ENCODE measurements at places on chromosomes 5 and 9.

DNA sequence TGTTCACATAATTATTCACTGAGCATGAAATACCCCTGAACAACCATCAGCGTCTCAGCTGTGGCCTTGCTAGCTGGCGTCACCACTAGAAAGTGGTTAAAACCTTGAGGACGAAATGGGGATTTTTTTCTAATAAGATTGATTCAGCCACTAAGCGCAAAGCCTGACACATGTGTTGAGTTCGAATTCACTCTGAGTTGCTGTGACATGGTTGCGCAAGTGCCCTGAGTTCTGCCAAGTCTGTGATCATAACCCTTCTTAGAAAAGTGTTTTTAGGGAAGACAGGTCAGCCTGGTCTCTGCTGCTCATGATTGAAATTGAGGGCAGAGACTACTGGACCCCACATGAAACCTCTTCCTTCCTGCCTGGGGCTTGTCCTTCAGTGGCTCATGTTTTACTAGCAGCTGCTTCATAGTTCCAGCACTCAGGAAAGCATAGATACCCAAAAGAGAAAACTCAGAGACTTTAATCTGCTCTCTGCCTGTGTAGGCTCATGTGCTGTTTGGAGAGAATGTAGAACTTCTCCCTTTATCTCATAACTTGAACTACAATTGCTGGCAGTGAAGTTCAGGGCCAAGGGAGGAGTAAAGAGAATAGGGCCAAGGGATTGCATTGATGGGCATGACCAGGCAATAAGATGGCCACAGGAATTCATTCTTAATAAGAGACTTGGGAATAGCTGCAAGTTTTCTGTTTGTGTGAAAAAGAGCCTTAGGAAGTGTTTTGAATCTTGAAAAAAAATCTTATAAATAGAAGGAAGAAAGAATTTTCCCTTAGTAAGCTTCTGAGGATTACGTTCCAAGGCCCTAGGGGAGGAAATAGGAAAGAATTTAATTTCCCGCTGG, 66.8 kb upstream of the CXCL14 start:
- DNase-seq: no peak

GRCh38 chr9:126550891-126551351, 62.8 kb upstream of the LMX1B start:
- no peak for DNase-seq

DNA sequence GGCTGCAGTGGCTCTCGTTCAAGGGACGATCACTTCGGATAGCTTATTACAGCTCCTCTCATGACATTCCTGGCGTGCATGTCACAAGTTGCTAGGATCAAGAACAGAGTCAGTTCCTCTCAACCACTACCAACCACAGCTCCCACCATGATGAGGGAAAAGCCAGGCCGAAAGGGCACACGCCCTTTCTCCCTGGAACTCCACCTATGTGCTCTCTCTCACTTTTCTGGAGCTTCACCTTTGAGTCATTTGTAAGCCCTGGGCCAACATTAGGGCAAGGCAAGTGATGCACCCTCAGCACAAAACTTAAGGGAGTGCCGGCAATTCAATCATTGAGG, 1.6 kb downstream of the SPACA9 start:
- no peak for DNase-seq

DNA sequence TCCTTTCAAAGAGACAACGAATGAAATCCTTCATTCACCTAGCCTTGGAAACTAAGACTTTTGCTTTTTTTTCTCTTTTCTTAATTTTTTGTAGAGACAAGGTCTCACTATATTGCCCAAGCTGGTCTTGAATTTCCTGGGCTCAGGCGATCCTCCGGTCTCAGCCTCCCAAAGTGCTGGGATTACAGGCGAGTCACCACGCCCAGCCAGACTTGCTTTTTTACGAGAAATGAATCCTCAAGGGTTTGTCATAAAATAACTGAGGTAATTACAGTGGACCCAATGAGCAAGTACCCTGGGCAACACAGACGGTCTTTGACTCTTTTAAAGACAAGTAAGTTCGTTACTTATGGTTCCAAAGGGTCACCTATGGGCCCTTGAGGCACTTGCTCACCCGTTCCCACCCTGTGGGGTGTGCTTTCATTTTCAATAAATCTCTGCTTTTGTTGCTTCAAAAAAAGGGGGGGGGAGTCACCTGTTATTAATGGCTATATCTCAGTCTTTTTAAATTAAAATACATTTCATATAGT, 70.4 kb downstream of the TRPM6 start:
- DNase-seq: no peak

DNA sequence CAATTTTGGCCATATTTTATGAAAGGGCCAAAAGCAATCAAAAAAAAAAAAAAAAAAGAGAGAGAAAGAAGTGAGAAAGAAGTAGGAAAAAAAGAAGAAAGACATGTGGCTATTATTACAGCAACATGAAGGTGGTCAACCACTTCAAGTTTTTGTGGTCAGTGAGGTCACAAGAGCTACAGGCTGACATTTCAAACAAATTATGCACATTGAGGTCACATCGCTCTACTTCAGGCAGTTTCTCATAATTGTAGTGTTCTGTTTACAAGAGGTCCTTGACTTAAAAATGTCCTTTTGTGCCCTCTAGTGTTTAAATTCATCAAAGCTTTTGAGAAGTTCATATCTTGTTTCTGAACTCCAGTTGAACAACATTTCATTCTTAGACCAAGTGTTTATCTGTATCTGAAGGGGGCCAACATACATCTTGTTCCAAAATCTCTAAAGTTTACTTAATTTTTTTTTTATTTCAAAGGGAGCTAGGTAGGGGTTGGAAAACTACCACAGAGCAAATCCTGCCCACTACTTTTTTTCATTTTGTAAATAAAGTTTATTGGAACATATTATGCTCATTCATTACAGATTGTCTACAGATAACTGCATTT, 513.1 kb downstream of the PDE4D start:
- peak; percentile 96 for DNase-seq

DNA sequence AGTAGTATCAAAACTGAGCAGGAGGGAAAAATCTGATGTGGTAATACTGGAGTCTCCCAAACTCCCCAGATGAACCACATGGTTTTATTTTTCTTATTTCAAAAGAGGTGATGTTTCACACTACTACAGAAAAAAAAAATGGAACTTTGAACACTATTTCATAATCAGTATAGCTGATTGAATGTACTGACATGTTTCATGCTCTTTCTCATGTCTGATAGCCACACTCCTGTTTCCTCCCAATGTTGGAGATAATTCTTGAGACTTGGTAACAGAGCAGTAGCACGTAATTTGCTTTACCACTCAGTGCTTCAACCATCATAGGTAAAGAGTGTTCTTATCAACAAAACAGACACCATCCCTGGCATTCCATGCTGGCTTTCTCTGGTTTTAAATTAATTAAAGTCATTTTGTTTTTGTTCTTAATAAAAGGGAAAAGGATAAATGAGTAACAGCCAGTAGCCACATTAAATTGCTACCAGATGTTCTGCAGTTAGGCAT, 85.2 kb downstream of the MUSK start:
- no peak for DNase-seq

GRCh38 chr5:132688536-132689339, 14.9 kb downstream of the IL4 start:
- no peak for DNase-seq

DNA sequence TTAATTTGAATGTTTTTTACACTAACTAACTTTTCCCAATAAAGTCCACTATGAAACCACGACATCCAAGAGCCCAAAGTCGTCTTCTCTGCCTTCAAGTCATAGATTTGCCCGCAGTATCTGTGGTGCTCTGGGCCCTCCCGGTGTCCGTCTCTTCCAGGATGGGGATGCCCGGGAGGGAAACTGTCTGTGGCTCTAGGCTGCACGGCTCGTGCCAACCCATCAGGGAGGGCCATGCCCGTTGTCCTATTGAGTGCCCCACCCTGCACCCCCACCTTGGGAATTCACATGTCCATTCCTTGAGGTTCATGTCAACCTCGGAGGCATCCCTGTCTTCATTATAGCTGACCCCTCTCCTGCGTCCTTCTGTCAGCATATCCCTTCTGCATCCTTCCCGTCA, 59.8 kb upstream of the LRRTM2 start:
- no peak for DNase-seq

GRCh38 chr9:85223506-85224125, 518.1 kb downstream of the AGTPBP1 start:
- no peak for DNase-seq

DNA sequence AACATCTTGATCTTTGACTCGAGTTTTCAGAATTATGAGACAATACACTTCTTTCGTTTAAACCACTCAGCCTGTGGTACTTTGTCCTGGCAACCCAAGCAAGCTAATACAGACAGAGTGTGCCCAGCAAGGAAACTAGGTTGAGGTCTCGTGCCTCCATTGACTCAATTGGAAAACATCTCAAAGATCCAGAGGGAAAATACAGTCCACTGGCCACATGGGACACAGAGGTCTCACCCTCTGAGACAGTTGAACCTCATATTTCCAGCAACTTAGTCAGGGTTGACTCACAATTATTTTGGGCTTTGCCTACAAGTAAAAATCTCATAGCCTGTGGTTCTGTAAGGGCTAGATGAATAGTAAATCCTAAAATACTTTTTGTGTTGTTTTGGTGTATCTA, 631.5 kb downstream of the MTRR start:
- no peak for DNase-seq

DNA sequence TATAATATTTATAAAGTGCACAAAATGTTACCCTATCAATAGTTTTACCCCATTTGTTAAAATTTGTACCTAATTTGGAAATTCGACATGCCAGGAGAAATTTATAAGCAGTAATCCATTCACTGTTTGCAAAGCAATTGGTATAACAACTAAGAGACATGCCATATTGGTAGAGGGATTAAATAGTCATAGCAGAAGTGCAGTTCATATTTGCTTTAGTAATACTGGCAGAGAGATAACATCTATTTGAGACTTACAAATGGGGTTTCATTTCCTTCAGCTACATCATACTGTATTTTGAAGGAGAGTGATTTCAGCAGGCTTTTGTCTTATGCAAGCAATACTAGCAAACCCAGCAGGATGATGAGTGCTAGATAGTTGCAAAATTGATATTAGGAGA, 610.4 kb upstream of the CDH10 start:
- DNase-seq: peak; percentile 18

GRCh38 chr5:1262381-1262780, 32.5 kb downstream of the TERT start:
- DNase-seq: peak; percentile 6

- DNase-seq: no peak
Measured at GRCh38 chr5:154587123-154588026, 109.3 kb upstream of the HAND1 start.

GRCh38 chr9:10903969-10904368, 291.2 kb upstream of the PTPRD start:
- no peak for DNase-seq

DNA sequence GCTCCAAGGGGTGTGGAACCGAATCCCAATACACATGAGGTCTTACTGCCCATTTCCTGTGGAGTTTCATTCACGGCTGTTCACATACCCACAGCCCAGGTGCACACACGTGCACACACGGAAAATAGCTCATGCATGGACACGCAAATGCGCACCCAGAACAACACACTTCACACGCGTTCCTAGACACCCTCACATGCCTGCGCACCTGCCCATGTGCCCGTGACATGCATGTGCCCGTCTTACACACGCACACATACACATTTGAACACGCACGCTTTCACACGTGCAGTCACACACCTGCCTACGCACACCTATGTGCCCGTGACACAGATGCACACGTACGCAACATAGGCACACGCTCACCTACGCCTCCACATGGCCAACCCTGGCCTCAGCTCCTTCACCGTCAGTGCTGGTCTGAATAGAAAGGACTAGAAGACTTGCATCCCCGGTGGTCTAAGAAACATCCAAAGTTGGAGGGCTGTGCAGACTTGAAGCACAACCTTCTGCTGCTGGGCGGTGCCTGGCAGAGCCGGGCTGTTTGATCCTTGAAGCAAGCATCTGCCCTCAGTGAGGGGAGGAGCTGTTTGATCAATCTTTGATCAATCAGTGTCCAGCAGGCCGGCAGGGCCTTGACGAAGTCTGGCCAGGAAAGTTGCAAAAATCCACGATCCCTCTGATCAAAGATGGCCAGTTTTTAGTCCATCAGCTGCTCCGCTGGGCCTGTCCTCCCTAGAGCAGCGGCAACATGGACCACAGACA, 164.7 kb downstream of the OLFM1 start:
- no peak for DNase-seq

GRCh38 chr5:57508211-57508610, 25.6 kb upstream of the ACTBL2 start:
- DNase-seq: no peak

DNA sequence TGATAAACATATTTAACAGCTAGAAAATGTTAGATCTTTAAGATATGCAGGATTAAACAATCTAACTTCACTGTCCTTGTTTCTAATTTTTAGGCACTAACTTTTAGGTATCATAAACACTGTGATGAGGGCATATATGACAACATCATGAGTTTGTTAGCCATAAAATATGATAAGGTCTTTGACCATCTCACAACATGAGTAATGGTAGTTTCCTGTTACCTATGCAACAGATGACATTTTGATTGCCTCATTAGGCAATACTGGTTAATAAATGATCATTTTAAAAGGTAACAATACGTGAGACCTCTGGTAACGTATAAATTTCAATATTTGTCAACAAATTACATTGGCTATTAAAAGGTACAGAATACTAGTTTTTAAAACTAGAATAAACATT, 613.5 kb downstream of the PDE4D start:
- DNase-seq: no peak

DNA sequence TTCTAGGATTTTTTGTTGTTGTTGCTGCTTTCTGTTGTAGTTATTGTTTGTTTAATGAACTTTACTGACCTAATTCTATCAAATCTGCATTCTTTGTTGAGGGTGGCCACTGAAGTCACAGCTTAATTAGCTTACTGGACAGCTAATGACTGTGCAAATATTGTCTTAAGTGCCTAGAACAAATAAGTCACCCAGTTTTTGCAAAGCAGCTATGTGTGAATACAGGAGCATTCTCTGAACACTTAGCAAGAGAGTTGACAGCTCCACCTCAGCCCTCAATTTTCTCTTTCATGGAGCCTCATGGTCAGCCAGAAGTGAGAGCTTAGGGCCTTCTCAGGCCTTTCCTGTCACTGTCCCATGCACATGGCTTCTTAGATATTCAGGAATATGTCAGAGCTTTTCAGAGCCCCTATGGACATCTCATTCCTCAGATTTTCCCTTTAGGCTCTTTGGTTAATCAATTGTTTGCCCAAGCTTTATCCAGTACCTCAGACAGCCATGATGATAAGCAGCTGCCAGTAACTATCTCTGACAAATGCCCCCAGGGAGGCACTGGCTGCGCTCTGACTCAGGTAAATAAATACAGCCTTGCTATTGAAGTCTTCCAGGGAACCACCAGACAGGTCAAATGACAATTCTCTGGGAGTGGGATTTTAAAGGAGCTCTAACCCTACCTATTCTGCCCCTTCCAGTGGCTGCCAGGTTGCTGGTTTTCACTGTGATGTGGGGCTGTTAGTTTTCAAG, 241.4 kb upstream of the IL12B start:
- DNase-seq: peak; percentile 14

- no peak for DNase-seq
Measured at GRCh38 chr5:180353048-180353979, at the start of gene GFPT2. Gene GFPT2 (minus strand): TSS chr5:180353336. CDS start chr5:180353217, 119 bp downstream.

DNA sequence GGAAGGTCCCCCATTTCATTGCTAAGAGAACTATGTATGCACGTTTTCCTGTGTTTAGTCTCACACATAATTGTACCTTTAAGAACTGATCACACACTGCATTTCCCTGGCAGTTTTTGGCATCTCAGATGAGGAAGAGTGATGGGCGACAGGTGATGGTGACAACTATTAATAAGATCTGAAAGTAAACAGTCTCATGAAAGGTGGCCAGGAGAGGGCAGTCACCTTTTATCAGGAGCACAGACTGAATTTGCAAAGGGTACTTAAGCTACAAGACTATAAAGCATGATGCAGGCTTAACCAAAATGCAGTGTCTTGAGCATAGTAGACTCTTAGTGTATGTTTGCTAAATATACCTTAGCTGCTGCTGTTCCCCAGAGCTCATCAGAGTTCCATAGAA, 91.5 kb downstream of the GHR start:
- peak; percentile 79 for DNase-seq

Measured in LNCaP clone FGC (cell line).